CD4-positive, alpha-beta T cell (primary cell): ENCODE measurements at places on chromosomes 3 and 15.

GRCh38 chr3:160601288-160601687, 35.9 kb upstream of the KPNA4 start:
- DNase-seq = no peak

- no peak for DNase-seq
These were observed 120.1 kb downstream of the GREM1 start for GRCh38 chr15:32837935-32838334.

- no peak for DNase-seq
These were observed 10.6 kb downstream of the CCR9 start for GRCh38 chr3:45896956-45897355.

- no peak for DNase-seq
These were observed 551.5 kb downstream of the FOXP1 start for GRCh38 chr3:71031914-71032521.

GRCh38 chr3:105715372-105715771, 153.4 kb downstream of the CBLB start:
- no peak for DNase-seq

- no peak for DNase-seq
These were observed 30.4 kb downstream of the RAB6B start for GRCh38 chr3:133865136-133865855.

DNA sequence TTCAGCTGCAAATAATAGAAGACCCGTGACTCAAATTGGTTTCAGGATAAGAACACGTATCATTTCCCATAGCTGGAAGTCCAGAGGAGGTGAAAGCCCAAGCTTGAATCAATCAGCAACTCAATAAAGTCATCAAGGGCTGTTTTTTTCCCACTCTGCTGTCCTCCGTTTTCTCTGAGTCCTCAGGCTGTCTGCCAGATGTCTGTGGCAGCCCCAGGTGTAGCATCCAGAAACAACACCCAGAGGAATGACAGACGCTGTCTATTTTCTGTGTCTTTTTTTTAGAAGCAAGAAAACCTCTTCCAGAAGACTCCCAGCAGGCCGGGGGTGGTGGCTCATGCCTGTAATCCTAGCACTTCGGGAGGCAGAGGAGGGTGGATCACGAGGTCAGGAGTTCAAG, 204.4 kb downstream of the FAM43A start:
- no peak for DNase-seq

GRCh38 chr3:49119439-49119838, 1.2 kb downstream of the USP19 start:
- DNase-seq = no peak

- no peak for DNase-seq
These were observed 29.4 kb upstream of the ACAD9 start for GRCh38 chr3:128849911-128850455.

DNA sequence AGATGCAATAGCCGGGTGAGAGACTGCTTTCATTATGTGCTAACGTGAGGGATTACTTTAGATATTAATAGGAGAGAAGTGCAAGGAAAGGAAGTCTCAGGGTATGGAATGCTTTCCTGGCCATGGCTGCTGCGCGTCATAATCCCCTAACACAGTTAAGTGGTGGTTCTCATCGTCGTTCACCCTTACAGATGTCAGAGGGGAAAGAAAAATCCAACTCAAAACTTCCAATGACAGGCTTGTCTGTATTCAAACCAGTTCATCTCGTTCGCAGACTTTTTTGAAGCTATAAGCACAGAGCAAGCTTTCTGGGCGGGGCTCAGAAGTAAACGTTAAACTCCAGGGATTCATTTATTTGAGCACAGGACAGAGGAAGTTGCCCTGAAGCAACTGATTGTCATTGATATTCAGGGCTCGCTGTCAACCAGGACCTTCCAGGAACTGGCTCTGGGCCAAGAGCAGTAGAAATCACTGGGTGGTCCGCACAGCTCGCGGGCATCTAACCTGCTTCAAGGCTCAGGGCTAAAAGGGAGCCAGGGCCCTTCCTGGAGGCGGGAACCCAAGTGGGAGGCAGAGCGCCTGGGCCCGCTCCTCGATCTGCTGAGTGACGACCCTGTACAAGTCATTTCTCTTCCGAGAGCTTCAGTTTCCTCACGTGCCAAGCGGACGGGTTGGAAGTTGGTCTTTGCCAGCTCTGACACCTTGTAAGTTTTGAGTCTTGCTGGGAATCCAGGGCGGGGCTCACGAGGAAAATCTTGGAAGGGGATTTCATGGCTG, 1.1 kb upstream of the LPP start:
- DNase-seq = no peak

GRCh38 chr15:86650094-86650493, 570.4 kb downstream of the AGBL1 start:
- DNase-seq = no peak

GRCh38 chr3:117439812-117440211, 730.2 kb downstream of the TUSC7 start:
- DNase-seq = no peak

GRCh38 chr3:18559331-18559842, 134.2 kb upstream of the SATB1 start:
- DNase-seq = no peak

- no peak for DNase-seq
These were observed 310.0 kb downstream of the SHQ1 start for GRCh38 chr3:72538070-72538745.

- no peak for DNase-seq
These were observed 144.1 kb upstream of the ALCAM start for GRCh38 chr3:105222568-105223093.

DNA sequence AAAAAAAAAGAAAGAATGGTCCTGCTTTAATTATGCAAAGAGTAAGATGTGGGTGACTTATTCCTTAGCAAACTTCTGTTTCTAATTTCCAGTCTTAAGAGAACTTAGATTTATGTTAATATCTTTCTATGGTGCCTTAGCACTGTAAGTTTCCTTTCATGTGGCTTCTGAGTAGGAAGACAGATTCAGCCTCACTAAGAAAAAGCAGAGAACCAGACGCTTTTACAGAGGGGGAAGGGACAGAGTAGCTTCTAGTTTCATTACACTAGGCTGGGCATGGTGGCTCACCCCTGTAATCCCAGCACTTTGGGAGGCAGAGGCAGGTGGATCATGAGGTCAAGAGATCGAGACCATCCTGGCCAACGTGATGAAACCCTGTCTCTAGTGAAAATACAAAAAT, 95.0 kb downstream of the DHX30 start:
- DNase-seq = no peak

DNA sequence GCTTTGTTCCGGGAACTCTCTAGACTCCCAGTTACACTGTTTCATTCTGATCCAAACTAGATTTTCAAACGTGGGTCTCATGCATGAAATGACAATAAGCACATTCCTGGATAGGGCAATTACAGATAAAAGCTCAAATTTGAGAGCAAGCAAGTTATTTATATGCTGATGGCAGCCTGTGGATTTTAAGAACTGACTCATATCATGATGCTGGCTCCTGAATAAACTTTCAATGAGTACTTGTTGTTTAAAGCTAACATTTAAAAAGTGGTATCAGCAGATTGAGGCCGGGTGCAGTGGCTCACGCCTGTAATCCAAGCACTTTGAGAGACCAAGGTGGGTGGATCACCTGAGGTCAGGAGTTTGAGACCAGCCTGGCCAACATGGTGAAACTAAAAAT, 66.6 kb downstream of the LEO1 start:
- DNase-seq = no peak

- DNase-seq = no peak
These were observed 24.0 kb upstream of the AGBL1 start for GRCh38 chr15:86055688-86056087.

DNA sequence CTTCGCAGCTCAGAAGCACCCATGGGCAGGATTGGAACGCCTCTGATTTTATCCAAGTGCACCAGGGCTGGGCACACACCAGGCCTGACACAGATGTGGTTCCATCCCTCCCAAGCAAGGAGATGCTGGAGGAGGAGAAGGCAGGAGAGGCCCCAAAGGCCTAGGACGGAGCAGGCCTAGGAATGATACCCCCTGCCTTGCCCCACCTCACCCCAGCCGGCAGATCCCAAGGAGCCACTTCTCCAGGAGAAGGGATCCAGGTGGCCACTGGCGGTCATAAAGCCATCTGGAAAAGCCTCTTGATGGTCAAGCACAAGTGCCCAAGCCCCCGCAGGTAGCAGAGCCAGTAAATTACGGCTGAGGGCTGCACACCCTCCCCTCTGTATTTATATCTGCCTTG, 211.8 kb downstream of the TBC1D2B start:
- no peak for DNase-seq

- peak; percentile 62 for DNase-seq
These were observed 2.0 kb upstream of the TNIK start for GRCh38 chr3:171462224-171462623.

- no peak for DNase-seq
These were observed 594.9 kb upstream of the SUCLG2 start for GRCh38 chr3:68249265-68249664.

DNA sequence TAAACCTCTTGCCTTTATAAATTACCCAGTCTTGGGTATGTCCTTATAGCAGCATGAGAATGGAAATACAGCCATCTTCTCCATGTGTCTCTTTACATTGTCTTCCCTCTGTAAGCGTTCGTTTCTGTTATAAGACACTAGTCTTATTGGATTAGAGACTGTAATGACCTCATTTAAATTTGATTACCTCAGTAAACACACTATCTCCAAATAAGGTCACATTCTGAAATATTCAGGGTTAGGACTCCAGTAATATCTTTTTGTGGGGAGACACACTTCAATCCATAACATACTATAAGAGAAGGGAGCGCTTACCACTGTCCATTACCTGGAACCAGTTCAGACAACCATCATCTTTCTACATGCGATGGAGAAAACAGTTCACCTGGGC, 34.3 kb upstream of the CD47 start:
- no peak for DNase-seq

DNA sequence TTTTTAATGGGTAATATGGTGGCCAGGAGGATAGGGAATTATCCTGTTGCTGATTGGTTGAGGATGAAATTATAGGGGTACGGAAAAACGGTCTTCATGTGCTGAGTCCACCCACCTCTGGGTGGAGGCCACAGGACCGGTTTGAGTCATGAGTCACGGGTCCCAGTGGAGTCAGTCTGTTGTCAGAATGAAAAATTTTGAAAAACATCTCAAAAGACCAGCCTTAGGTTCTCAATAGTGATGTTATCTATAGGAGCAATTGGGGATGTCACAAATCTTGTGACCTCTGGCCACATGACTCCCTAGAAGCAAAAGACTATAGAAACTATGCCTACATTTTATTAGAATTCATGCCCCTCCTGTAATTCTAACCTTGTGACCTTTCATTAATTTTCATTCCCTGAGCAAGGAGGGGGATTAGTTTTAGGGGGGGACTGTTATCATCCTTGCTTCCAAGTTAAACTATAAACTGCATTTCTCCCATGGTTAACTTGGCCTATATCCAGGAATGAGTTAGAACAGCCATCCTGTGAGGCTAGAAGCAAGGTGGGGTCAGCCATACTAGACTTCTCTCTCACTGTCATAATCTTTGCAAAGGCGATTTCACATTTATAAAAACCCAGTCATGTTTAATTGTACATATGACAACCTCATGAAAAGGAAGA, 101.2 kb downstream of the TCF12 start:
- DNase-seq = no peak

- peak; percentile 36 for DNase-seq
These were observed 28.4 kb upstream of the SMAD6 start for GRCh38 chr15:66673410-66674322.

DNA sequence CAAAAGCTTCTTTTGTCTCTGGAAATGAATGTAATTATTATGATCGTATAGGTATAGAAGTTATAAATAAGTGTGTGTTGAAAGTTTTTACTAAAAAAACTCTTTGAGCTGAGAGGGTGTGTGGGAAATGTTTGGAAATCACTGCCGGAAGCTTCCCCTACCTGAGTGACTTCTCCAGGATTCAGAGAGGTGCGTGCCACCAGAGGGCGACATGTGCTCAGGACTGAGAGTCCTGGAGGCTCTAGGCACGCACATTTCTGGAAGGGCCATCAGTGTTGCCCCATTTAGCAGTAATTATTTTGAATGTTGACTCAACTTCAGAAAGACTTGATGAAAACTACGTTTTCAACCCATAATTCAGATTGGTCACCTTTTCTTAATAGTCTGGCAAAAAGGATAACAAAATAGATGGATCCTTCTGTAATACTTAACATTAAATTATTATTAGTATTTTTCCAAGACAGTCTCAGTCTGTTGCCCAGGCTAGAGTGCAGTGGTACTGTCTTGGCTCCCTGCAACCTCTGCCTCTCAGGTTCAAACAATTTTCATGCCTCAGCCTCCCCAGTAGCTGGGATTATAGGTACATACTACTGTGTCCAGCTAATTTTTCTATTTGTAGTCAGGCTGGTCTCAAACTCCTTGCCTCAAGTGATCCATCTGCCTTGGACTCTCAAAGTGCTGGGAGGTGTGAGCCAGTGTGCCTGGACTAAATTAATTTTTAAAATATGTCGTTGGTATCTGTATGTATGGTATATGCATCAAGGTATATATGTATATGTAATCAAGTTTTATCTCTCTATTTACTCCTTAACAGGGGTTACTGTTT, 34.5 kb downstream of the GPR171 start:
- peak; percentile 75 for DNase-seq
